Heart left ventricle (tissue), 16 donors: ENCODE measurements at places on chromosomes 4 and X. TPM values are rescaled to one million over a fixed set of nuclear protein-coding genes. Genes with fewer than 3 reads are reported as not detected.

GRCh38 chr4:8517946-8518345, 62.2 kb upstream of the GPR78 start:
- H3K4me3 ChIP-seq, result no peak overlapping the region
- no peak overlapping the region for H3K27ac ChIP-seq
- H3K27me3 ChIP-seq, result no peaks in the 10 kb centered on the region
- H3K36me3 ChIP-seq, result no peaks in the 10 kb centered on the region

DNA sequence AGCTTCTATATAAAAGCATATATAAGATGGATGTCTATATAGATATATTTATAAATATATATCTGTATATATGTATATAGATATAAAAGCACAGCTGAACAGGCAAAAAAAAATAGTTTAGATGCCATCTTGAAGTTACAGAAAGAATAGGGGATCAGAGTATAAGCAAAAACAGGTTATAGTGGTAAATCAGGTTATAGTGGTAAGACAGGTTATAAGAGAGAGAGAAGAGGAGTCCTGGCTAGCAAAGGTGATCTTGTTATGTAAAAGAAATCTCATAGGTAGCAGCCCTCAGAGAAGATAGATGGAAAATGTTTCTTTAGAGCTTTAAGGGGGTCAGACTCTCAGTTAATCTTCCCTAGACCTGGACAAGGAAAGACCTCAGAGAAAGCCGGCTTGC, 1263.1 kb downstream of the PCDH7 start:
- no peak overlapping the region for H3K27ac ChIP-seq
- H3K36me3 ChIP-seq, result no peaks in the 10 kb centered on the region
- H3K4me3 ChIP-seq, result no peak overlapping the region
- H3K4me1 ChIP-seq, result no peaks in the 10 kb centered on the region
- no peaks in the 10 kb centered on the region for H3K27me3 ChIP-seq

GRCh38 chr4:79585330-79585729, 177.3 kb upstream of the GK2 start:
- peak overlapping the region; percentile 52 for H3K27ac ChIP-seq
- no peaks in the 10 kb centered on the region for H3K27me3 ChIP-seq
- H3K4me1 ChIP-seq, result no peaks in the 10 kb centered on the region
- no peak overlapping the region for H3K4me3 ChIP-seq

- H3K36me3 ChIP-seq, result no peaks in the 10 kb centered on the region
- peak overlapping the region; percentile 68 for H3K4me3 ChIP-seq
- peaks cover 53% of the 10 kb centered on the region for H3K4me1 ChIP-seq
- H3K27ac ChIP-seq, result peak overlapping the region; percentile 81
- H3K27me3 ChIP-seq, result no peaks in the 10 kb centered on the region
These were observed 1.1 kb downstream of the TMEM131L start for GRCh38 chr4:153466949-153467896.

Gene ERCC6L
- total RNA-seq, result not detected

DNA sequence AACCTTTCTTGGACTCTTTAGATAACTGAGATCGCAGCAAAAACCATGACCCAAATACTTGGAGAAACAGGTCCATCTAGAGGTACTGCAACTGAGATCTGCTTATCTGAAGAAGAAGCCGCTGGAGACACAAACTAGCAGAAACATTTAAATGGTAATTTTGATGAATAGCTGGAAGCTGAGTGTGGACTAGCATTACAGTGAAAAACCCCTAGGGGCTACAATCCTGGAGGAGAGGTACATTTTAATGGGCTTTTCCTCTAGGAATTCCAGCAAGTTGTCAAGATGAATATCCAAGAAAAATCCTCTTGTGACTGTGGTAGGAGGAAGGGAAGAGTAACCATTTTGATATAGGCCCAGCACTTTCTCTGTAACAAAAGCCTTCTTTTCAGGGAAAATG, 592.5 kb upstream of the GRIA3 start:
- H3K36me3 ChIP-seq, result no peaks in the 10 kb centered on the region
- no peak for DNase-seq
- H3K27ac ChIP-seq, result no peak overlapping the region
- no peaks in the 10 kb centered on the region for H3K4me1 ChIP-seq
- no peaks in the 10 kb centered on the region for H3K27me3 ChIP-seq

Gene BMX
- total RNA-seq, result 1.3 TPM

Gene SPANXB1
- not detected for total RNA-seq

DNA sequence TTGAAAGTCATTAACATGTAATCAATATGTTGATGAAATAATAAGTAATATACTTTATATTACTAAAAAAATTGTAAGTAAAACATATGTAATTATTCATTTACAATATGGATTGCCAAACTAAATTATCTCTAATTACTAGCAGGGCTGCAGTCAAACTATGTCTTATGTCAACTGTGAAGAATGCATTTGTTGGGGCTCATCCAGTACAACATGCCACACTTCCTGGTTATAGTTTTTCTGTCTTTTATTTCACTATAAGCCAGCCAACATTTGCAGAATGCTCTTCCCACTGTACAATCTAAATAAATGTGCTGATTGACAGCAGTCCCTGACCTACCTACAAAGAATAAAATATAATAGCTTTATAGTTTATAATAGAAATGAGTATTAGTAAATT, 975.4 kb upstream of the NDST4 start:
- H3K27me3 ChIP-seq, result no peaks in the 10 kb centered on the region
- H3K27ac ChIP-seq, result no peak overlapping the region
- H3K4me1 ChIP-seq, result no peaks in the 10 kb centered on the region
- H3K36me3 ChIP-seq, result no peaks in the 10 kb centered on the region
- no peak for DNase-seq

Gene NPY5R
- not detected for total RNA-seq

- DNase-seq, result no peak
- H3K27ac ChIP-seq, result no peak overlapping the region
- H3K4me3 ChIP-seq, result no peak overlapping the region
- no peaks in the 10 kb centered on the region for H3K27me3 ChIP-seq
These were observed 167.7 kb downstream of the DCAF12L2 start for GRCh38 chrX:125998432-125998831.
